Pulmonary artery endothelial cell (primary cell): ENCODE measurements at places on chromosomes 1 and 21. TPM values are rescaled to one million over a fixed set of nuclear protein-coding genes. Genes with fewer than 3 reads are reported as not detected.
A peak's percentile ranks its signal among the peaks of the same experiment; 100 is the strongest.

Gene INAVA
- total RNA-seq: not detected in 2 replicates

Gene HJV
- not detected in 2 replicates for total RNA-seq

Gene SLC45A1
- 0.78 and 1.2 TPM in 2 replicates for total RNA-seq

Gene ROR1
- 2.5 and 3.3 TPM in 2 replicates for total RNA-seq

Gene FAM151A
- total RNA-seq: not detected in 2 replicates

Gene DRAXIN
- total RNA-seq: 0.11 and 0.33 TPM in 2 replicates

Gene DIO1
- total RNA-seq: not detected in 2 replicates

Gene OTUD7B
- total RNA-seq: 12.8 and 19.0 TPM in 2 replicates

DNA sequence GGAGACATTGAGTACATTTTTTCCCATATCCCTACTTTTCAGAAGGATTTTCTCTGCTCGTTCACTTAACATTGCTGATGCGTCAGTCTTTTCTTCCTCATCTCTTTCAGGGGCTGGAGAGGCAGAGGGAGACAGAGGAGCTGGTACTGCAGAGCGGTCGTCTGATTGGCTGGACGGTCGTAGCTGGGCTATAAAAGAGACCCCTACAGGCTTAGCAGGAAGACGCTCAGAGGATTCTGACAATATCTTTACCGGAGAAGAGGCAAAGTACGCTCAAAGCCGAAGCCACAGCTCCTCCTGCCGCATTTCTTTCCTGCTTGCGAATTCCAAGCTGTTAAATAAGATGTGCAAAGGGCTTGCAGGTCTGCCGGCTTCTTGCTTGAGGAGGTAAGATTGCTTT, at the start of gene RGS4:
RGS4 (plus strand) TSS at position 220 of the 400 bp plus-strand sequence; CDS start at position 344, 124 bp downstream.
- DNase-seq: peak; percentile 87

- DNase-seq: no peak
Measured at GRCh38 chr1:242854466-242854865, 330.0 kb upstream of the PLD5 start.

- DNase-seq: no peak
Measured at GRCh38 chr1:202280595-202280994, 61.1 kb downstream of the UBE2T start.

DNA sequence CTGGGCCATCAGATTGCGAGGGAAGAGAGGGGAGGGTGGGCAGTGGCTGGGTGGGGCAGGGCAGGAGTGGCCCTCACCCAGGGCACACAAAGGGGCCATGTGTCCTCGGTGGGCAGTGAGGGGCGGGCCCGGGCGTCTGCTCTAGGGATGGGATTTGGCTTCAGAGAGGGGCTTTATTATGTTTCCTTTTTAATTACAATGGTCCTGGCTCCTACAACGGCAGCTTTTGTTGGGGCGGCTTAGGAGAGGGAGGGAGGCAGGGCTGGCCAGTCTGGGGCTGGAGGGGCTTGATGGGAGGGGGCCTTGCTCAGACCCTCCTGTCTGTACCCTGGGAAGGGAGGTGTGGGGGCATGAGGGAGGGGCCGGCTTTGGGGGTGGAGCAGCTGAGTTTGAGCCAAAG, 102.8 kb upstream of the WNT4 start:
- no peak for DNase-seq

GRCh38 chr1:197774466-197775281, 606 bp downstream of the DENND1B start:
- no peak for DNase-seq

DNA sequence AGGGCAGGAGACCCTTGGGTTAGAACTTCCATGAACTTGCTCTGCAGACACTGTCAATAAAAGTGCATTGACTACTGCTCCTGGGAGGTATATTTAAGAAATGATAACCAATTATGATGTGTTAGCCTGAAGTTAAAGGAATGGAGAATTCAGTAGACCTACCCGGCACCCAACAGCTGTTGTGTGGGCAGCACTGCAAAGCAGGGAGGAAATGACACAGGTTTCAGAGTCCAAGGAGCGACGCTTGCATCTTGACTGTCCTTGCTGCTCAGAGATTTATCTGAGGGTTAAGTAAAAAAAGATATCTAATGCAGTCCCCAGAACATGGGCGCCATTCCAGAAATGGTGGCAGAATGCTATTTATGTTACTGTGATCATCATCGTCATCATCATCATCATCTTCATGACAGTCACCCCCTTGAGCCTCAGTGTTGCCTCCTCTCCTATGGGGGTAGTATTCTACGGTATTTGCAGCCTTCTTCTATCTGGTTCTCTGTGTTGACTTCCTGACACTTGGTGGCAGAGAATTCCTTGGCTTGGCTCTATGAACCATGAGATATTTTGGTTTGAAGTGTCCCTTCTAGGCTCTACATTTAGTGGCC, 225.9 kb downstream of the KAZN start:
- DNase-seq: no peak

GRCh38 chr1:85584923-85585322, 4.4 kb downstream of the CCN1 start:
- DNase-seq: no peak

DNA sequence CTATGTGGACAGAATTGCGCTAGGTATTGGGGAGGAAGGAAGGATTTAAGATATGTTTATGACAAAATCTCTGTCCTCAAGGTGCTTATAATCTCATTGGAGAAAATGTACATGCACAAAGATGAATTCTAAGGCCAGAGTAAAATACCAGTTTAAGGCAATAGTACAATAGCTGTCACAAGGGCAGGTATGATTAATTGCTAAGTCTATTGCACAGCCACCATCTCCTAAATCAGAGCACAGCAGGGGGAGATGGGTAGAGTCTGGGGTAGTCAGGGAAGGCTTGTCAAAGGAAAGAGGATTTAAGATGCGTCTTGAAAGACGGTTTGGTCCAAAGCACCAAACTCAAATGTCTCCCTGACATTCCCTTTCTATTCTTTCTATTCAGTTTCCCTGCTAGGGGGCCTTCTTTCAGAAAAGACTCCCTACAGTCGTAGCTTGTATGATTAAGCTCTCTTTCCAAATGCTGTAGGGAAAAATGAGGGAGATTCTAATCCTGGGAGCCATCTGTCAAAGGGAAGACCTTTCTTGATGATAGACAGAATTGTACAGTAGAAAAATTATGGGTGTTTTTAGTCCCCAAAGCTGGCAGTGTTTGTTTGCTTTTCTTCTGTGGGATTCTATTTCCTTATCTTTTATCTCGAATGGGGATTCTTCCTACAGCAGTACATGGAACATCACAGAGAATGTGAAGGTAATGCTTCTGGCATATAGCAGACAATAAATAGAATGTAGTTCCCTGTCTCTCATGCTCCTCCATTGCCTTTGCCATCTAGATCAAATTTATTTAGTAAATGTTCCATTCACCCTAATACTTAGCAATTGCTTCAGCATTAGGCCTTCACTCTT, 107.6 kb upstream of the NFIA start:
- no peak for DNase-seq

- no peak for DNase-seq
Measured at GRCh38 chr1:67407498-67407897, 22.7 kb downstream of the SERBP1 start.

GRCh38 chr1:159441360-159441759, 1.8 kb downstream of the OR10J1 start:
- no peak for DNase-seq
